ENCODE measurements at places on chromosomes 2 and 18.

DNA sequence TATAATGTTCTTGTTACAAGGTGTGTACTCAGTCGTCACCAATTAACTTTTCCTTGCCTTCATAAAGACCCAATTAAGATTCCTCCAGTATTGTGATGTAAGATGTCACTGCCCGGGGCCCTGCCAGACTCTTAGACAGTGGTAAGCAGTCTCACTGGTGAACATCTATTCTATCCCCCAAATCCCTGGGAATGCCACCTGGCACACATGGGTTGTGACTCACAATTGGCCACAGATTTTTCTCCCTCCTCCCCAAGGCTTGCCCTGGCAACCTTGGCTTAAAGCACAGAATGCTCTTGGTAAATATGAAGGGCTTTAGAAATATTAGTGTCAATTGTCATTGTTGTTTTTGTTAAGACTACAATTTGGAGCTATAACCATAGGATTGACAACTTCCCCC is 287.9 kb downstream of the ETAA1 start:
- DNase-seq: no peak

GRCh38 chr2:158381205-158381604 is 75.3 kb downstream of the CCDC148 start:
- no peak for DNase-seq

GRCh38 chr2:203916756-203917155 is 19.8 kb upstream of the ICOS start:
- no peak for DNase-seq

GRCh38 chr2:11757101-11757500 is 10.7 kb downstream of the LPIN1 start:
- no peak for DNase-seq

DNA sequence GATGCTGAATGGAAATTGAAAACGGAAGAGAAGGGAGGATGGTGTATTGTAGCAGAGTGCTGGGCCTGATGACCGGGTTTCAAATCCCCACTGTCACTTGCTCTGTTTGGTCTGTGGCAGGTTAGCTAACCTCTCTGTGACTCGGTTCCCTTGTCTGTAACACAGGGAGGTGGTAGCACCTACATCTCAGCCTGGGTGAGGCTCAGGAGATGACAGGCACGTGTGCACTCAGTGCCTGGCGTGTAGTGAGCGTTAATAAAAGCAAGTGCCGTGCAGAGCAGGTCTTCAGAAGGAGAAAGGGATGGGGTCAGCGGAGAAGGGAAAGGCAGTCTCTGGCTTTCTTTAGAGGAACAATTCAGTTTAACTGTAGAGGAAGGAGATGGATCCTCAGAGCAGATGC is 125.5 kb upstream of the SMIM21 start:
- DNase-seq: no peak

GRCh38 chr2:234960175-234961088 is 8.6 kb downstream of the SH3BP4 start:
- DNase-seq: no peak

- DNase-seq: no peak
These were observed 58.1 kb upstream of the ERBB4 start for GRCh38 chr2:212596688-212597087.

GRCh38 chr2:129805899-129806298 is 173.6 kb upstream of the RAB6C start:
- no peak for DNase-seq

- no peak for DNase-seq
These were observed 78.0 kb downstream of the ESCO1 start for GRCh38 chr18:21522530-21522929.

DNA sequence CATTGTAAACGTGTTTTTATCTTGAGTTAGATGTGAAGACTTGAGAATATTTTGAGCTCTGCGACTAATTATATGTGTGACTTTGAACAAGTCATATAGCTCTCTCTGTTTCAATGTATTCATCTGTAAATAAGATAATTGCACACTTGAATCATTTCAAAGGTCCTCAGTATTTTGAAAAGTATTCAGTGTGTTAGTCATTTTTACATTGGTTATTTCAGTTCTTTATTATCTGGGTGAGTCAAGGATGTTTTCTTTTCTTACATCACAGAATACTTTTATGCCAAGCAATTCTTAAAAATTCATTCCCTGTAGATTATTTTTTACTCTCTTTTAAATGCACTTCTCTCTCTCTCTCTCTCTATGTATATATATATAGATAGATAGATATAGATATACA is 1098.0 kb upstream of the ZEB2 start:
- no peak for DNase-seq

GRCh38 chr2:184551626-184552025 is 46.7 kb upstream of the ZNF804A start:
- no peak for DNase-seq

- DNase-seq: no peak
These were observed 204.2 kb downstream of the AGAP1 start for GRCh38 chr2:235698028-235698427.

DNA sequence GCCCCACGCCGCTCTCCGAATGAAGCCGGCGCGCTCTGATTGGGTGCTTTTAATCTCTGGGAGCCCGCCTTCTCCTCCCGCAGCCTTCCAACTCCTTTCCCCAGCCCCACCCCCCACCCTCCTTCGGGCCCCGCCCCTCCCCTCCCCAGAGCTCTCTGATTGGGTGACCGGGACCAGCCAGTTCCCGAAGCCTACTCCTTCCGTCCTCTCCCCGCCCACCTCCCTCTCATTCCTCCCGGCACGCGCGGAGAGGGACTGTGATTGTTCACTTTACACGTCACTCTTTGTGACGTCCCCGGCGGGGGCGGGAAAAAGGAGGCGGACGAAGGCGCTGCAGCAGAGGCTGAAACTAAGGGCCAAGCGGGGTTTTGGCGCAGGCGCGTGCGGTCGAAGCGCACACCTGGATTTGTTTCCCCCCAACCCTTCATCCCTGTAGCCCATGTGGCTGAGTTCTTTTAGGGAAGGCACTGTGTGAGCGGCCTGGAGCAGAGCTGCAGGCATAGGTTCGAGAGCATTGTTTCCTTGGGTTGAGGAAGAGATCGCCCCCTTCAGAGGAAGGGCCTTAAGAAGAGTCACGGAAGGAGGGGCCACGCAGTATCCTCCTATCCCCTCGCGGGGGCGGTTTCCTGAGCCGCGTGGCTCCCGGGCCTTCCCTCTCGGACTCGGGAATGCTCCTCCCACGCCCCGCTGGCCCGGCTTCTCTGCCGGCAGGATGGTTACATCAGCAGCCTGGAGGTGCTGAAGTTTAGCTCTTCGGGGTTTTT is at the start of gene MEX3C:
Gene MEX3C (minus strand): TSS at position 21 of the 764 bp plus-strand sequence. CDS start 361 bp downstream, outside the sequence.
- DNase-seq: peak; percentile 98

- no peak for DNase-seq
These were observed 104.3 kb downstream of the ABCA12 start for GRCh38 chr2:215034154-215034553.

DNA sequence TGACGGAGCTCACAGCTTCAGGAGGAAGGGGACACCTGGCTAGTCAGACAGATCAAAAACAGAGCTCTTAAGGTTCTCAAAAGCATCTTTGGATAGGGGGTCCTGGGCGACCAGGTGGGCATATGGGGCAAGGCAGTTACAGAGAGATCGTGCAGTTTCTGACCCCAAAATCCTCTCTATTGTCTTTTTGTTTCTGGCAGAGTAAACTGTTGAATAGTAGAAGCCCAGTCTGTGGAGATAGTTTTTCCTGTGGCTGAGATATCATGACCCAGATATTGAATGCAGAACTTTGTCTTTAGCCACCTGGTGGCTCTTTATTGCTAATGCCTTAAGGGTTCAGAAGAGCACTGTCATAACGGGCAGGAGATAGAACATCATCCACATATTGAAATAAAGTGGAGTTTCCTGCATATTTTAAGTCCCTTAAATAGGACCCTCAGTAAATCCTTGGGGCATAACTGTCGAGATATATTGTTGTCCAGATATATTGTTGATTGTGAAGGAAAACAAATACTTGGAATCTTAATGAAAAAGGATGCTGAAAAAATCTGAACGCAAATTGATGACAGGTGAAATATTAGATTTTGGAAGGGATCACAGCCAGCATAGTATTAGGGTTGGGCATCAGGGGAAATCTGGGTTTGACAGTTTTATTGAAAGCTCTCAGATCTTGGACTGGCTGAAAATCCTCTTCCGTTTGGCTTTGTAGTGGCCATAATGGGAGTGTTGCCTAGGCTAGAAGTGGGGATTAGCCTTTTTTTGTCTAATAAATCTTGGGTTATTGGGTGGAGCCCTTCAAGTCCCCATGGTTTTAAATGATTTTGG is 14.1 kb upstream of the ZDBF2 start:
- DNase-seq: no peak

DNA sequence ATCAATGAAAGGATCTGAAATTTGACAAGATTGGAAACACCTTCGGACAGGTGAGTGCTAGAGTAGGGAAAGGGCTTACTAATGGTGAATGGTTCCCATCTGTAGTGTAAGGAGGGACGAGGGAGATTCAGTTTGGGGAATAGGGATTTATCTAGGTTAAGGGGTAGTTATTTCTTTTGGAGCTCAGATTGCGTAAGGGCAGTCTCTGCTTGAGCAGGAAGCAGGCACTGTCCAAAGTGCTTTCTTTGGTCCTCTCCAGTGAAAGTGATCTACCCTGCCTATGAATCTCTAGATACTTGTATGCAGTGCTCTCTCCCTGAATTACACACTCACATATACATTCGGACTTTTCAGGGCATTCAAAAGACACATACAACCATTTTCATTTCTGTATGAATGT is 272.9 kb upstream of the FIGN start:
- no peak for DNase-seq

- no peak for DNase-seq
These were observed 84.1 kb downstream of the CAPN13 start for GRCh38 chr2:30722936-30723725.

DNA sequence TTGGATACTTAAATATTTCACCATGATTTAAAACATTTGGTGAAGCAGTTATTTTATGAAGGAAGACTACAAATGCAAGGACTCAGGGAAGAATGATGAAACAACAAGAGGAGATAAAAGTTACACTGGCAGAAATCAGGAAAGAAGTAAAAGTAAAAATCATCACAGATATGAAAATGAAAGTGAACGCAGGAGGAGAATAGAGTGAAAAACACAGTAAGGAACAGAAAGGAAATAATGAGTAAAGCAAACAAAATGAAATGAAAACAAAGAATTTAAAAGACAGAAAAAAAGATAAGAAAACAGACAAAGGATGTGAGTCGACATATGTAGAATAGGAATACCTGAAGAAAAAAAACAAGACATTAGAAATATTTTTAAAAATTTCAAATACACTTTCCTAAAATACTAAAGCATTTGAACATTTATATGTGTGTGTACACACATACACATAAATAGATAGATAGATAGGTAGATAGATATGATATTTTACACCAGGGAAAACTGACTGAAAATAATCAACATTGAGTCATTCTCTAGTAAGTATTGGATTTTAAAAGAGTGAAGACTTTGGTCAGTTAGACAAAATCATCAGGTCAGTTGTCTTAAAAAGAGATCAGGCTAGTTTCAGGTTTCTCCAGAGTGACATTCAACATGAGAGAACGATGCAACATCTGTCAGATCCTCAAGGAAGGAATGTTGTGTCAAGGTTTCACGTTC is 12.1 kb upstream of the KDSR start:
- DNase-seq: no peak

- DNase-seq: no peak
These were observed 5.5 kb downstream of the PDE11A start for GRCh38 chr2:178066890-178067669.

GRCh38 chr2:10977621-10978020 is 65.9 kb downstream of the KCNF1 start:
- DNase-seq: no peak

GRCh38 chr18:32566960-32567359 is 96.3 kb upstream of the GAREM1 start:
- DNase-seq: no peak

- DNase-seq: no peak
These were observed 70.3 kb downstream of the THADA start for GRCh38 chr2:43525506-43525905.

DNA sequence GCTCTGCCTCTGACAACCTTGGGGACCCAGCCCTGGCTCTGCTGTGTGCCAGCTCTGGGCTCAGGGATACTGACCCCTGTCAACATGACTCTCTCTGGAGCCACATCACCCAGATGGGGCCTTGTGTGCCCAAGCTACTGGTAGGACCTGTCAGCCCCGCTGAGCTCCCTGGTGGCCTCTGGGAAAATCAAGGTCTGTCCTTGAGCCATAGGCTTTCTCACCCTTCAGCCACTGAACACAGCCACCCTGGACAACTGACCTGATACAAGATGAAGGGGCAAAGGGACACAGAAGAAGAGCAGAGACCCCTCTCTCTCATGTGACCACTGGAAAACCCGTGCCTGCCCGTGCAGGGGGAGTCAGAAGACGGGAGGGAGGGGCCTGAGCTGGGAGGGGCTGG is 7.8 kb downstream of the CCDC74A start:
- no peak for DNase-seq

GRCh38 chr2:218329826-218330593 is 26.6 kb upstream of the CATIP start:
- DNase-seq: no peak

DNA sequence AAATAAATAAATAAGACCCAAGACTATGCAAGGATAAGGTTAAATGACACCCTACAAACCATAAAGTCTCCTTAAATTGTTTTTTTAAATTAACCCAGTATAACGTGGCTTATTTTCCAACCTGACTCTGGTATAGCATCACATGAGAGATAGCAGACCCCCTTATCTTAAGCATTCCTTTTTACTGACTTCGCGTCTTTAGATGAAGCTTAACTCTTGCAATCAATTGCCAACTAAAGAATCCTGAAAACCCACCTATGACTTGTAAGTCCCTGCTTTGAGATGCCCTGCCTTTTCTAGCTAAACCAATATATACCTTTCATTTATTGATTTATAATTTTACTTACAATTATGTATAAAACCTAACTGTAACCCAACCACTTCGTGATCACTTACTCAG is 57.1 kb upstream of the RAB12 start:
- DNase-seq: no peak

DNA sequence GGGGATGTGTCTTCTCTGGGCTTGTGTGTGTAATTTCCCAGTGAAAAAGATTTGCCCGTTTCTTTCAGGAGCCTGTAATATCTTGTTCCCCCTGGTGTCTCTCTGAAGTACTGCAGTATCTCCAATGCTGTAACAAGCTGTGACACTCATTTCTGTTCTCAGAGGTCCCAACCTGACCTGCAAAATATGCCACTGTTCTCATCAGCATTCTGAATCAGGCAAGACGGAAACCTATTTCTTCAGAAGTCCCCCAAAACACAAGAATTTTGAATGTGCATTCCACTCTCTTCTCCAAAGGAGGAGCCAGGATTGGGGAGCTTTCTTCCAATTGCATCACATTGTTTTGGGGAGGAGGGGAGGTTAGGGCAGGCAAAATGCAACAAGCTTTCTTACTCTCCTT is 77.0 kb upstream of the CNGA3 start:
- DNase-seq: no peak

- no peak for DNase-seq
These were observed 150.9 kb downstream of the CD8B2 start for GRCh38 chr2:106638043-106638442.

- no peak for DNase-seq
These were observed 47.9 kb downstream of the FRZB start for GRCh38 chr2:182818501-182818900.
